CD8-positive, alpha-beta T cell (primary cell): ENCODE measurements at places on chromosomes 1 and 21.

DNA sequence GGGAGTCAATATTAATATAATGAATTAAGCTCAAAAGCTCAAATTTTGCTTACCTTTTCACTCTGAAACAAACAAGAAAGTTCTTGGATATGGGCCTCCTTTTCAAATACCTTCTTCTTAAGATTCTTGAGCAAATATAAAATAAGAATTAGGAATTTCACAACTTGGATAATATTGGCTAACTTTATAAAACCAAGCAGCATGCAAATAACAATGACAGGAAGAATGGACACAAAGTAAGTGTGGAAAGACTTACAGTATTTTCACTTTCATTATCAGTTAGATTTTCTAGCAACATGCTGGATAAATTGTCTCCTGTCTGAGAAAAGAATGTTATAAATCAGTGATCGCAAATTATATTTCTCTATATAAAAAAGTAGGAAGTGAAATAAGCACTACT lies 13.2 kb downstream of the ODF2L start:
- DNase-seq, result no peak

- no peak for DNase-seq
Measured at GRCh38 chr1:31843506-31843905, 27.7 kb upstream of the SPOCD1 start.

- no peak for DNase-seq
Measured at GRCh38 chr1:156828400-156829124, 11.9 kb upstream of the SH2D2A start.

DNA sequence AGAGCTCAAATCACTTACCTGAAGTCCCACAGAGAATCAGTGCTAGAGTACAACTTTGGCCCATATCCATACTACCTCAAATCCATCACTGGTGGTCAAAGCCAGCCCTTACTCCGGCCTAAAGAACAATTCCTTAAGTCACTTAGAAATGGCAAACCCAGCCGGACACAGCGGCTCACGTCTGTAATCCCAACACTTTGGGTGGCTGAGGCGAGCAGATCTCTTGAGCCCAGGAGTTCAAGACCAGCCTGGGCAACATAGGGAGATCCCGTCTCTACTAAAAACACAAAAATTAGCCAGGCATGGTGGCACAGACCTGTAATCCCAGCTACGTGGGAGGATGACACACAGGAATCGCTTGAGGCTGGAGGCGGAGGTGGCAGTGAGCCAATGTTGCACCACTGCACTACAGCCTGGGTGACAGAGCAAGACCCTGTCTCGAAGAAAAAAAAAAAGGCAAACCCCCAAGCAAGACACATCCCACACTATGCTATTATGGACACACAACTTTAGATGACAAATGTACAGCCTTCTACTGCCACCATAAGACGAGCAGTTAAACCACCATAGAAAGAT lies 24.0 kb downstream of the NPHP4 start:
- no peak for DNase-seq
